T-helper 2 cell treated with Interferon-gamma antibody and Interleukin-4, amounts not matched to agents 100 ng/mL and 5 ng/mL, for 36 hours (primary cell): ENCODE measurements at places on chromosomes 5 and 9. TPM values are rescaled to one million over a fixed set of nuclear protein-coding genes. Genes with fewer than 3 reads are reported as not detected.

The TAF11L10 gene
- total RNA-seq: not detected in 2 replicates

The FOXD4L5 gene
- 0.09 TPM in 1 of 2 replicates, not detected in the other for total RNA-seq

The LCNL1 gene
- 0.16 and 0.20 TPM in 2 replicates for total RNA-seq

The RGP1 gene
- 22.8 and 23.3 TPM in 2 replicates for total RNA-seq

The RAB24 gene
- total RNA-seq: 38.6 and 42.3 TPM in 2 replicates

The HMCN2 gene
- total RNA-seq: not detected in 2 replicates

The RICTOR gene
- 37.0 and 38.6 TPM in 2 replicates for total RNA-seq

The FOXE1 gene
- 0.05 and 0.07 TPM in 2 replicates for total RNA-seq

The HTR1A gene
- not detected in 2 replicates for total RNA-seq

The CTXN3 gene
- total RNA-seq: not detected in 2 replicates

The WDR31 gene
- total RNA-seq: 0.93 and 1.5 TPM in 2 replicates

The MYOZ3 gene
- total RNA-seq: 0.07 TPM in 1 of 2 replicates, not detected in the other

The KIAA1958 gene
- total RNA-seq: 8.0 and 8.4 TPM in 2 replicates

The PCSK1 gene
- not detected in 2 replicates for total RNA-seq

The GZMA gene
- total RNA-seq: 738 and 757 TPM in 2 replicates

The AJM1 gene
- 3.9 and 4.0 TPM in 2 replicates for total RNA-seq

The OR1J2 gene
- total RNA-seq: not detected in 2 replicates

The ELAVL2 gene
- total RNA-seq: not detected in 2 replicates

The LECT2 gene
- total RNA-seq: not detected in 2 replicates

The PCDHA7 gene
- not detected in 2 replicates for total RNA-seq

The AKNA gene
- total RNA-seq: 291 and 297 TPM in 2 replicates

The CYLC2 gene
- not detected in 2 replicates for total RNA-seq

The JAKMIP2 gene
- 7.6 and 9.5 TPM in 2 replicates for total RNA-seq

The TRIP13 gene
- 35.7 and 36.8 TPM in 2 replicates for total RNA-seq

The APBA1 gene
- 5.2 and 6.2 TPM in 2 replicates for total RNA-seq

The GBGT1 gene
- total RNA-seq: 5.7 and 6.7 TPM in 2 replicates

The ZDHHC11 gene
- 20.6 and 21.5 TPM in 2 replicates for total RNA-seq

The ADAMTS6 gene
- total RNA-seq: 2.0 TPM in 2 replicates

The LCN15 gene
- not detected in 2 replicates for total RNA-seq

The RASEF gene
- total RNA-seq: not detected in 2 replicates

The UBE2B gene
- 75.8 and 78.3 TPM in 2 replicates for total RNA-seq

The BRIX1 gene
- total RNA-seq: 50.1 and 53.8 TPM in 2 replicates

The ADAMTS12 gene
- total RNA-seq: not detected in 2 replicates

The ASPN gene
- not detected in 2 replicates for total RNA-seq

The CDKN2A gene
- total RNA-seq: 21.2 and 24.1 TPM in 2 replicates

The BAAT gene
- total RNA-seq: not detected in 2 replicates

The IL5 gene
- 7.3 and 7.7 TPM in 2 replicates for total RNA-seq

The NTRK2 gene
- total RNA-seq: 0.34 and 0.36 TPM in 2 replicates

The ADAMTSL2 gene
- total RNA-seq: not detected in 2 replicates

The NTNG2 gene
- total RNA-seq: 4.5 and 5.2 TPM in 2 replicates

The SLCO6A1 gene
- total RNA-seq: not detected in 2 replicates

The SHISAL2B gene
- not detected in 2 replicates for total RNA-seq
